ENCODE measurements at places on chromosomes 11 and 22.

GRCh38 chr11:130442737-130443136 lies 5.7 kb upstream of the ADAMTS15 start:
- DNase-seq, result no peak

DNA sequence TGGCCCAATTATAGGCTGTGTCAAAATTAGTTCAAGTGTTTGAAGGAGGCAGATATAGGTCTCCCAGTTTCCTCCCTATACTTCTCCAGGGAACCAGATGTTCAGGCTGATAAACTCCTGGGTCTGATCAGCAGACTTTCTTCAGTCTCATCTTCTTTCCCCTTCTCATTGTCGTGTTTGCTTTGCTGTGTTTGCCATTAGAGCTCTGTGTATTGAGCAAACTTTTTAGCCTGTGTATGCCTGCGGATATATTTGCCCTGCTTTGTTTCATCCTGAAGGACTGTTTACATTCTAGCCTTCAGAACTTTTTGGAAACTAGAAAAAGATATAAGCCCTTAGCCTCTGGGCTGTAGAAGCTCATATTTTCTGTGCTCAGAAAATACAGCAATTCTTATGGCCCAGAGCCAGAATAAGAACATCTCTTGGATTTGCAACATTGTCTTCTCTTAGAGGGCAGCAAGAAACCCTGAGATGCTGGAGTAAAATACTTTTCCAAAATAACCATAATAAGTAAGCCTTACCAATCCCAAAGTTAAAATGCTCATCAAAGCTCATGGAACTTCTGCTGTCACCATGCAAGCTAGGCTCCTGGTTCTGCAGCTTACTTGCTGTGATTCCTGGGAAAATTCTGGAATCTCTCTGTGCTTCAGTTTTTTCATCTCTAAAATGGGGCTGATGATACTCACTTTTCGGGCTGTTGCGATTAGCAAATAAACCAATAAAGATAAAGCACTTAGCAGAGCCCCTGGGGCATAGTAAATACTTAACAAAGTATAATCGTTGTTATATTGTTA lies 34.1 kb upstream of the ME3 start:
- DNase-seq, result no peak

DNA sequence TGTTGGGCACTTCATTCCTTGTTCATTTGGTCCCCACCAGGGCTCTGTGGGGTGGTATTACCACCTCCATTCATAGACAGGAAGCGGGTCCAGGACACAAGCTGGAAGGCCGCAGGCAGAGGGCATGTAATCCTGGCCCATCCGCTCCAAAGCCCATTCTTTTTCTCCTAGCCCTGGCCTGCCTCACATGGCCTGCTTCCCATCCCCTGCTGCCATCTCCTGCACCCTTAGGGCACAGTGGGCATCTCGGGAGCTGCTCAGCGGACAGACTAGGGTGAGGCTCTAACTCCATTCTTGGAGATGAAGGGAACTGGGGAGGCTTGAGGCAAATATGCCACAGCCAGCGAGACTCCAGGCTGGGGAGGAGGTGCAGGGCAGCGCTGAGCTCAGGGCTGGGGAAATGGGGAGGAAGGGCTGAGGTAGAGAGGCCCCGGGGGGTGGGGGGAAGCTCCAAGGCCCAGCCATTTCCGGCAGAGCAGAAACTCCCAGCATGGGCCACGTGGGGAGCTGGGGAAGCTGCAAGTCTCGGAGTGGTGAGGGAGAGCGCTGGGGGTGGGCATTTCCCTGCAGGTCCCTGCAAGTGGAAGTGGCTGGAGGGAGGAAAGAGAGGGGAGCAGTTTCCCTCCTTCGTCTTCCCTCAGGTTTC lies 14.3 kb upstream of the BCL9L start:
- DNase-seq, result peak; percentile 44

- no peak for DNase-seq
Measured at GRCh38 chr11:110513846-110514437, 84.2 kb downstream of the FDX1 start.

GRCh38 chr22:43747877-43748276 lies 64.2 kb downstream of the EFCAB6 start:
- DNase-seq, result no peak

DNA sequence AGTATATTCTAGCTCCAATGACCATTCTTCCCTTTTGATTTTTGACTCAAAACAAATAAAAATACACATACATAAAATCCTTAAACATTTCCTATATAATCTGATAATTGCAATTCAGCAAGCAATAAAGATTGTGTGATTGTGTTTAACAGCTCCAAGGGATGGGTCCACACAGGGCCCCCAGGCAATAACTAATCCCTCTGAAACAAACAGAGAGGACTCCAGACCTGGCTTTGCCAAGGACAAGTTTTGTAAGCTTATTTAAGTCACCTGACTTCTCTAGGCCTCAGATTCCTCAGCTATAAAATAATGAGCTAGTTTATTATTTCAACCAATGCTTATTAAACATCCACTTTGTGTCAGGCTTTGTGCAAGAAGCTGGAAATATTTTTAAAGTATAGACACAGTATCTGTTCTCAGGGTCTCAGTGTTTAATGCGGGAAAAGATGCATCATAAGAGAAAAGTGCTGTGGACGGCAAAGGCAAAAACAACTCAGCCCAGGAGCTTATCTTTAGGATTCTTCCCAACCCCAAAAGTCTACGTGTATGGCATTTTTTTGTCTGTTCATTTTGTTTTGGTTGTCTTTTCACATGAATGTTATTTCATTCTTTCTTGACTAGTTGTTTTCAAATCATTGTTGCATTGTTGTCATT lies 20.1 kb downstream of the FZD4 start:
- no peak for DNase-seq

GRCh38 chr22:45977003-45977411 lies at the start of gene WNT7B:
Gene WNT7B (minus strand): TSS chr22:45977162. CDS start chr22:45976754, 408 bp downstream.
- no peak for DNase-seq

DNA sequence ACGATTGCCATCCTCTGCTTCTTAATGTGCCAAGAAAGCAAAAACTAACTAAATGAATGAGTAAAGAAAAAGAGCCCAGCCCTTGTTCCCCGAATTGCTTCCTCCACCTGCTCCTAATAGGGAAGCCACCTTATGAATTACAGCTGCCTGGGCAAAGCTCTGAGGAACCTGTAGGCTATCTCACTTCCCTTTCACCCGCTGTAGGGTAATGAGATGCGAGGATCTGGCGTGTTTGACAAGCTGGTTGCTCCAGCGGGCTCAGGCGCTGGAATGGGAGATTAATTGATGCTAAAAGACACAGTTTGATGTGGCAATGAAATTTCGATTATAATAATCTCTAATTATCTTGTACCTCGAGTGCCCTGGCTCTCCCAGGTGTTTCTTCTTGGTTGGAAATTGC lies 256.4 kb downstream of the NTM start:
- no peak for DNase-seq

- DNase-seq, result no peak
Measured at GRCh38 chr11:76786441-76787014, 3.4 kb downstream of the TSKU start.

- peak; percentile 3 for DNase-seq
Measured at GRCh38 chr11:60363542-60364470, 14.5 kb upstream of the MS4A7 start.

DNA sequence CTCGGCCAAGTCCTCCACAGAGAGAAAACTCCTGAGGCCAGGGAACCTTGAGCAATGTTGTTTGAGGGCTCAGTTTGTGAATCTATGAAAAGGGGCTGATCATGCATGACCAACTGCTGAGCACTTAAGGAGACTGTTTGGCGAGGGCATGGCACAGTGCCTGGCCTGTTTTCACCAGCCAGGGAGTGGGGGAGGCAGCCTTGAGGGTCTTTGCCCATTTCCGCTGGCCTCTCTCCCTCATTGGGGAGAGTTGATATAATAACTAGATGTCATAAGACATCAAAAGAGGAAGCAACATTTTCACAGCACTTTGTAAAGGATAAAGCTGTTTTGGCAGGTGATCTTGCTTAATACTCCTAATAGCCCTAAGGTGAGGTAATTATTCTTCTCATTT lies 110.6 kb downstream of the TP53I11 start:
- DNase-seq, result no peak

- DNase-seq, result no peak
Measured at GRCh38 chr22:43990044-43990443, 34.1 kb upstream of the PARVB start.

- DNase-seq, result no peak
Measured at GRCh38 chr11:102428696-102429095, 23.9 kb downstream of the TMEM123 start.

DNA sequence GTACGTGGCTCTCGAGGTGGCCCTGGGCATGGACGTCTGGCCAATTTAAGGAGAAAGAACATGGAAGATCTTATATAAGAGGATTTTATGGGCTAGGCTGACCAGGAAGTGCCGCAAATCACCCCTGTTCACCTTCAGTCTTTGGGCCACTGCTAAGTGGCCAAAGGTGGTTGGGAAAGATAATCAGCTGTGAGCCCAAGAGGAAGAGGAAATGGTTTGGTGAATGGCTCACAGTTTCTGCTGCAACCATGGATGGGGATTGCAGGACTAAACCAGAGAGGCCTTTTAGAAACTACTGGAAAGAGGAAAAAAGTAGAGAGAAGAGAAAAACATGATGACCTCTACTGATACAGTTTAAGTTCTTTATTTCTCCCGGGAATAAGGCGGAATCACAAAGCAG lies 96.0 kb upstream of the ARHGAP20 start:
- no peak for DNase-seq

DNA sequence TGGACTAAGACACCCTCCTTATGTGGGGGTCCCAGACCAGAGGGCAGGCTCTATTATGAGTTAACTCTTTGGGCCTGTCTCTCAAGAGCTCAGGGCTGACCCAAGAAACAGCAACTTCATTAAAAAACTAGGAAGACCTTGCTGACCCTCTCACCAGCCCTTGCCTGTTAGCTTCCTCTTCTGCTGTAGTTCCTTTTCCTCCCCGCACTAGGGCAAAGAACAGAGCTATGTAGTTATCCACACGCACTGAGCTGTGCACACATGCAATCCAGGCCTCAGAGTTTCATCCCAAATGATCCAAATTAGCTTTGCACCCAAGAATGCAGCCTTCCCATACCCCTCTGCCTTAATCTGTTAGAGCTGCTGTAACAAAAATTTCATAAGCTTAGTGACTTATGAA lies 539.6 kb upstream of the CADM1 start:
- no peak for DNase-seq

GRCh38 chr11:123505546-123506299 lies 75.7 kb downstream of the GRAMD1B start:
- DNase-seq, result no peak

DNA sequence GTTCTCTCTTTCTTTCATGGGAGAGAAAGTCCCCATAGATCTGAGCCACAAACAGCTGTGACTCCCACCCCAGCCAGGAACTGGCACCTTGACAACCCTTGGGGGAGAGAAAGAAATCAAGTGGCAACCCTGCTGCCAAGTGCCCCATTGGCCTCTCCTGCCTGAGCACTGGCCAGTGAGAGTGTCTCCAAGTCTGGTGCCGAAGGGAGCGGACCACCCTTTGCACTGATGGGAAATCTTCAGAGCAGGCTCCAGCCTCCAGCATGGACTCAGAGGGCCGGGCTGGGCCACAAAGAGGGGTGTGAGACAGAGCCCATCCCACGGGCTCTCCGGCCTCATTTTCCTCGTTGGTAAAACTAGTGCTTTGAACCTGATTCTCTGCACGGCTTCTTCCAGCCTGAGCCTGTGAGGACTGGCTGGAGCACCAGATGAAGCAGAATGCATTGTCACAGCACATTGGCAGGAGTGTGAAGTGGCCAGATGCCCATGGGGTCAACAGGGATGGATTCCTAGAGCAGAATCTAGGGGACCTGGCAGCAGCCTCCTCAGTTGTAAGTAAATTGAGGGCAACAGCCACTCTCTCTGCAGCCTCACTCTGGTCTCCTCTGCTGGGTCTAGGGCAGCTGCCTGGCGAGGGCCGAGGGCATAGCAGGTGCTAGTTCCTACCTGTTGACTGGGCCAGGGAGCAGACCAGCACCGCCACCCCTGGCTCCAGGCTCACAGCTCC lies 81.4 kb downstream of the TRIM29 start:
- no peak for DNase-seq

DNA sequence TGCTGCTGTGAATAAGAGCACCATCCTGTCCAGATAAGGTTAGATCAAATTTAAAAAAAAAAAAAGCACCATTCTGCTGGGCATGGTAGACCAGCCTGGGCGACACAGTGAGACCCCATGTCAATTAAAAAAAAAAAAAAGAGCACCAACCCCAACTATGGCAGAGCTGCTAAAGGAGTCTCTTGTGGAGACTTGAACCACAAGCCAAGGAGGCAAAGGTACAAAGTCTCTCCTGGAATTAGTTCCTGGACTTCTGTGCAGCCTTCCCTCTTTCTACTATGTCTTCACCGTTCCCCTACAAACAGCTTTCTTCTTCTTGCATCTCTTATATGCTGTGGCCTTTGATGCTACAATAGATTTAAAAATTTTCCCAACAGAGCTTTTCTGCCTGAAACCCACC lies 1.3 kb downstream of the PIK3C2A start:
- DNase-seq, result no peak

DNA sequence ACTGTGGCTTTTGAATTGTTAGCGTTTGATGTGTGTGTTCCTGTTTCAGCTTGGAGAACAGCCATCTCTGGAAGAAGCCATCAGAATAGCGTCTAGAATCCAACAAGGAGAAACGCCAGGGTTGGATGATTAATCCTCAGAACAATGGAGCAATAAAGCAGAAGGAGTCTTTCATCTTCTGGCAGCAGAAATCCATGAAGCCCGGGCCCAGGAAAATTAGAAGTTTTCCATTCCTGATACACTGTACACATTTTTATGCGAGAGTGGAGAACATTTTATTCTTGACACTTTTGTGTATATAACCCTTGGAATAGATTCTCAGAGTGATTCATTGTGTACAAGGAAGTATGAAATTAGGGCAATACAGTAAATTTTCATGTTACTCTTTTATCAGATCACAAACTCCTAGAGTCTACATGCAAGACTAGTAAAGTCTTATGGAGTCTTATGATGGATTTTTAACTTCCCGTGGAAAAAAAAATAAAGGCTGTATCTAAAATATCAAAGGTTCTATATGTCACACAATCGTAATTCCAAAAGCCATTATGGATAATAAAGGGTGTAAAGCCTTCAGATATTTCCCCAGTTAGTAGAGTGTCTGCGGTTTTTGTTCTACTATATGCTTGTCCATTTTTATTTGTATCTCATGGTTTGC lies 45.9 kb upstream of the WEE1 start:
- DNase-seq, result no peak

DNA sequence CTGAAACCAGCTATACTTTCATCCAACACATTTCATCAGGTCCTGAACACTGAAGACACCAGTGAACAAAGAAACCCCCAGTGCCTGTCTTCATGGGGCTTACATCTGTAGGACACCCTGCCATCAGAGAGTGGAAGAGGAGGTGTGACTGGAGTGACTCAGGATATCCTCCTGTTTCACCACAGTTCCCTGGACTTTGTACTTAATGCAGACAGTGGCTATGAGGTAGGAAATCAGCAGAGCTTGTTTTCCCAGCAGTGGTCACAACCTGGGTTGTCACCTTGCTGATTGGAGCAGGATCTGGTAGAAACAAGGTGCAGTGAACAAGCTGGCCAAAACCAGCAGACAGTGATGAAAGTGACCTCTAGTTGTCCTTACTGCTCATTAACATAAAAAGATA lies 128.8 kb downstream of the KIRREL3 start:
- DNase-seq, result no peak

GRCh38 chr22:27419473-27419872 lies 382.1 kb downstream of the MN1 start:
- no peak for DNase-seq

All from activated effector memory CD4-positive, alpha-beta T cell treated with Interleukin-2 at 50 U/mL for 16 hours (primary cell).